ENCODE measurements at places on chromosomes 2 and 18.

- no peak for DNase-seq
Observed at GRCh38 chr2:83378921-83379320, 1080.2 kb downstream of the SUCLG1 start.

DNA sequence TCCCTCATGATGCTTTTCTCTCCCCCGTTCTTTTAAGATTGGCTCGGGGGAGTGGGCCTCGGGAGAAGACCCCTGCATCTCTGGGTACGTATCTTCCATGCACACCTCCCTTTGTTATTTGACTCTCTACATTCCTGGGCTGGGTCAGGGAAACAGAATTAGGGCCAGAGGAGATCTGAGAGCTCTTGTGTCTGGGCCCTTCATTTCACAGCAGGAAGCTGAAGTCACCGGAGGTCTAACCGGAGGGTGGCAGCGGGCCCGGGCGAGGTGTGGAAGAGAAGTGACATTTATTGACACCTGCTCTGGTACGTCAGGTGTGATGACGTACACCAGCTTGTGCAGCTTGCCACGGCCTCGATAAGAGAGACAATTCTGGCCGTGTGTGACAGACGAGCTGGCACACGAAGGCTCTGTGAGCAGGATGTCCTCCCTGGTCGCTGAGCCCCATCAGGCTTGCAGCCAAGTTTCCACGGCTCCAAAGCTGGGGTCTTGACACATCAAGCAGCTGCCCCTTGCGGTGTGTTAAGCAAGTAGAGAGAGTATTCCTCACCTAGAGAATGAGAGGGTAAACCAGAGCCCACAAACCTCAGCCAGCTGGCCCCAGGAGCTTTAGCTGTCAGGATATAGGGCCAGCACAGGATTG lies 30.4 kb downstream of the TOGARAM2 start:
- no peak for DNase-seq

GRCh38 chr2:97354576-97354975 lies 235.1 kb downstream of the ANKRD36B start:
- DNase-seq, result no peak

DNA sequence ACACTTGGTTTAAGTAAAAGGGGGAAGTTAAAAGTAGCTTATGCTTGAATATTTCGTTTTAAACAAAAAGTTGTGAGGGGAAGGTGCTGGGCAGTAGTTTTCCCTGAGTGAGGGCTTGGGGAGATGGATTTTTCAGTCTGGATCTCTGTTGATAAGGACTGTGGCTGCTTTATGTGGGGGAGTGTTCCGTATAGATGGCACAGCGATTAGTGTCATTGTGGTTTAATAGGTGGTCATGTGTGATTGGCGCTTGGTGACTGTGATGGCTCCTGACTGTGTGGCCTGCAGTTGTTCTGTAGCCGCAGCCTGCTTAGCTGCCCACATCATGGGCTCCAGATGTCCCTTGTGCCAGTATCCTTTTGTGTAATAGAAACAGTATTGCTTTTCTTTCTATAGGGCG lies 156.2 kb downstream of the WDSUB1 start:
- no peak for DNase-seq

- no peak for DNase-seq
Observed at GRCh38 chr2:134379722-134380121, 125.8 kb downstream of the MGAT5 start.

DNA sequence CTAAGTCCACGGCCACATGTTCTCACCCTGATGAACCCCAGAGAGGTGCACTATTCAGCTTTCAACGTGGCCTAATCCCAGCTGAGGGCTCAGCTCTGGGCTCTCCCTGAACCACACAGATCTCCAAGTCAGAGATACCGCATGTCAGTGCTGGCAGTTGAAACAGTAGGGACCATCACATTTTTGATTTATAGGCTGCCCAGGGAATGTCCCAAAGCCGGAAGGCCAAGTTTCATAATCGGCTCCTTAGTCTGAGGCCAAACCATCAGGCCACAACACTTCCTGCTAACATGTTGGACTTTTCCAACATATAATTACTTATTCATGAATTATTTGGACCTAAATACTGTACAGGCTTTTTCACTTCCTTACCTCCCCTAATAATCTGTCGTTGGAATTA lies 91.9 kb upstream of the KLHL29 start:
- no peak for DNase-seq

- DNase-seq, result no peak
Observed at GRCh38 chr2:55954306-55955035, 30.9 kb upstream of the EFEMP1 start.

GRCh38 chr2:105395691-105396090 lies 3.2 kb downstream of the FHL2 start:
- no peak for DNase-seq

DNA sequence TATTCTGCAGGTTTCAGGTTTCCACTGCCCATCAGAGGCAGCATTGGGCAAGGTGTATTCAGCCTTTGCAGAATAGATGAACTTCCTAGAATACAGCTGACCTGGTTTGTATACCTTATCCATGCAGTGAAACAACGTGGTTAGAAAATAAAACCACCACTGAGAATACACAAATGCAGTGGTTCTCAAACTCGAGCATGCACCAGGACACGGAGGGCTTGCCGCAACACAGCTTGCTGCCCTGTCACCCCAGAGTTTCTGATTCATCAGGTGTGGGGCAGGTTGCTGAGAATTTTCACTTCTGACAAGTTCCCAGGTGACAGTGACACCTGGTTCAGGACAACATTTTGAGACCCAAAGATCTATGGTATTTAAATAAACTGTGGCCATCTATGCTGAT lies 23.4 kb upstream of the C1D start:
- no peak for DNase-seq

DNA sequence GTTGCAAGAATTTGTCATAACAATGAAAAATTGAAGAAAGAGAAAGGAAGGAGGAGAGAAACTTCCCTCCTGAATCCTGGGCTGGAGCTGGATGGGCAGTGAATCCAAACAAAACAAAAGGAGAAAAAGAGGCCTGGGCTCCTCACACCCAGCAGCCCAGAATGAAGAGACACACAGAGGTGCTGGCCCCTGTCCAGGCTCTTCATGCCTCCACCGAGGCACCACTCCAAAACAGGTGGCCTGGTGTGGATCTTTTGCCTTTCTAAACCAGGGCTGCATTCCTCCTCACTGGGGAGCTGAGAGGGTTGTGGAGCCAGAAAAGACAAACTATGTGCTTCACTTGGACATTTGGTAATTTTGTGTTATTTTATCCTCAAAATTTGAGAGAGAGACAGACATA lies 76.0 kb downstream of the FAM124B start:
- no peak for DNase-seq

GRCh38 chr2:241977557-241978300 lies 108.2 kb downstream of the RTP5 start:
- no peak for DNase-seq

DNA sequence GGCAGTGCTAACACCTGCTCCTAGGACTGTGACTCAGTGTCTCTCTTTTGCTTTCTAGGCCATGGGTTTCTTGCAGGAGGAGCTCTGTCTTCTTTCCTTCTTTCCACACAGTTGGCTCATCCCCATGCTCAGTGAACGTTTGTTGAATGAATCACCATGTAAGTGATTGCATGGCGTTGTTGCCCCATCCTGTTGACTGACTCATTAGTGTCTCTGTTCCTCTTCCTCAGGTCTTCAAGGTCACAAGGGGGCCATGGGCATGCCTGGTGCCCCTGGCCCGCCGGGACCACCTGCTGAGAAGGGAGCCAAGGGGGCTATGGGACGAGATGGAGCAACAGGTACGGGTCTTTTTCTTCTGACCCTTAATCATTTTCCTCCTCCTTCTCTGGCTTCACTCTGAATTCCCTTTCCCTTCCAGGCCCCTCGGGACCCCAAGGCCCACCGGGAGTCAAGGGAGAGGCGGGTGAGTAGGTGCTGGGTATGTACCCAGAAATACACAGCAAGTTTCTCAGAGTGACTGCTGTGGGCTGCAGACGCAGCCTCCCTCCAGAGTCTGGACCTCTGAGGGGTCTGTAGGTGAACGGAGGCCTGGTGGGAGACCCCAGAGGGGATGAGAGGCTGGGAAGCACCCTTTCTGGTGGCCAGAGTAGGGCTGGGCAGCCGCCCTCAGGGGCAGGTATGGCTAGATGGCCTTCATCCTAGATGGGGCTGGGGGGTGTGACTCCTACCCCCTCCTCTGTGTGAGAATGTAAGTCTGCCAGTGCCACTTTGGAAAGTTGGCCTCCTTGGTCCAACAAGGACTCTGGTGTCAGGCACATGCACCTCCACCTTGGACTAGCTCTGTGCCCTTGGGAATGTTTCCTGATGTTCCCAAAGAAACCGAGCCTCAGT lies 32.4 kb downstream of the MARCO start:
- DNase-seq, result no peak

DNA sequence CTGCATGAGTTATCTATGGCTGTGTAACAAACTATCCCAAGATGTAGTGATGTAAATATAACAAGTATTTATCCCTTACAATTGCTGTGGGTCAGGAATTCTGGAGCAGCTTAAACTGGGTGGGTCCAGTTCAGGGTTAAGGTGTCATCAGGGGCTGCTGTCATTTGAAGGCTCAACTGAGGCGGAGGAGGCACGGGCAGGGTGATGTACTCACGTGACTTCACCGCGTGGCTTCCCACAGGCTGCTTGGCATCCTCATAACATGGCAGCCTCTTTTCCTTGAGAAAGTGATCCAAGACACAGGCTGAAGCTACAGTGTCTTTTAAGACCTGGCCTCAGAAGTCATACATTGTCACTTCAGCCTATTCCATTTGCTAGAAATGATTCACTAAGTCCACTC lies 125.8 kb downstream of the PTGR3 start:
- no peak for DNase-seq

DNA sequence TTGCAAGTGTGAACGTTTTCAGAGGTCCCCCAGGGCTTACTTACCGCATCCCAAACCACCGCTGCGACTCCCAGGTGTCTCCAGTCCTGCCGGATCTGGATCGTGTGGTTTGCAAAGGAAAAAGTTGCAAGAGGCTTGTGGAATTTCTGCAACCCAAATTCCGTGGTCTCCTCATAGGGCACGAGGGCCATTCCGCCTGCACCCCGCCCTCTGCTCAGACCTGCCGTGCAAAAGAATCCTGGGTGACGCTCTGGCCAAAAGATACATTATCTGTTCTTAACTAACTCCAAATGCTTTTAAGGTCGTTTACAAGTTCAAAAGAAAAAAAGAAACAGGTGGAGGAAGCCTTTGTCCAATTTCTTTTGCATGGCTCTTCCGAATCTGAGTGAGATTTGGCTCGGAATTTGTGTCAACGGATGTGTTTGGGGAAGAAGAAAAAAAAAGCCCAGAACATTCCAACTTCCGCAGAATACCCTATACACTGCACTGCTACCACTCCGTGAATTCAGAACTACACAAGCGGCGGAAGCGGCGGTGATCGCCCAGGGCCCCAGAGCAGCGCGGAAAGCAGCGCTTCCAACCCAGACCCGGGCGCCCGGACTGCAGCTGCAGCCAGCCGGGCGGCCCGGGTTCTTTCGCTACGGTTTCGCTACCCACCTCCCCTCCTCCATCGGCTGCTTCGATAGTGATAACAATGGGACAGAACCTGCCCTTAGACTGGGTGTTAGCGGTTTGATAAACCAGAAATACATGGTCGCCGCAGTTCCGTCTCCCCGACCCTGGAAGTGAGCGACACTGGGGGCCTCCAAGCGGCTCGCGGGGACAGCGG lies 795 bp downstream of the METTL21A start:
- no peak for DNase-seq

DNA sequence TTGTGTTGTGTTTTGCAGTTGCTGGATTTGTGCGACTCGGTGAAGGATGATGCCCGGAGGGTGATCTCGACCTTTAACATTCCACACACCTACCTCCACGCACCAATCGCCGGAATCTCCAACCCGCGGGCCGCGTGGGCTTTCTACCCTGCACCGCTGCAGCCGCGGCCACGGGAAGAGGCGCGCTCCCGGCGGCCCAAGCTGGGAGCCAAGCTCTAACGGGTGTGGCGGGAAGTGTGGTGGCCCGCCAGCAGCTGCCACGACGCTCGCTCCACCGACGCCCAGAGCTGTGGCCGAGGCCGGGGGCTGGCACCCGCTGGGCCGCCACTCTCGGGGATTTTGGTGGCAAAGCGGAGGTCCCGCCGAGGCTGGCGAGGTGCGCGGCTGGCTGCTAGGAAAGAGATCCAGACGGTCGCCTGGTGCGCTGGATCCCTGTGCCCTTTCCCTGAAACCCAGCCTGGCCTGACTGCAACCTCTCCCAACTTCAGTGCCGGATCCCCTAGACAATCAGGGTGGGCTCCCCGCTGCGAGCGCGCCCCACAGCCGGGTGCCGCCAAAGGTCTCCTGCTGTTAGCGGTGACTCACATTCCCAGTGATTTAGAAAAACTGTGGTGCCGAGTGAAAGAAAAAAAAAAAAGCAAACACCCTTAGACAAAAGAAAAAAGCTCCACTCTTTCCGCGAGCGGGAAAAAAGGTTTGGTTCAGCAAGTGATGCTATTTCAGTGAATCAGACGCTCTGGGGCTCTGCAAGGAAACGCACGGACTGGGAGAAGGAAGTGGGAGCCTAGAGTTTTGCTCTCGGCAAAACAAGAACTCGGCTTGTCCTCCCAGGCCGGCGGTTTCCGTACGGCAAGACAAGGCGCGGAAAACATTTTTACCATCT lies 2.9 kb upstream of the BCL2L11 start:
- no peak for DNase-seq

- DNase-seq, result no peak
Observed at GRCh38 chr18:7207366-7207915, 23.4 kb upstream of the LRRC30 start.

- DNase-seq, result peak; percentile 76
Observed at GRCh38 chr18:45920367-45920766, 46.8 kb downstream of the EPG5 start.
